Stimulated activated CD4-positive, alpha-beta T cell treated with anti-CD3 and anti-CD28 coated beads, Interleukin-4, amount 100 ng/mL, for 1 hour (primary cell): ENCODE measurements at places on chromosomes 5 and 9.
A peak's percentile ranks its signal among the peaks of the same experiment; 100 is the strongest.

- no peak for DNase-seq
Measured at GRCh38 chr9:19498015-19498414, 89.2 kb downstream of the ACER2 start.

GRCh38 chr9:115614326-115614999, 496.5 kb upstream of the TNC start:
- no peak for DNase-seq

GRCh38 chr5:134370311-134370870, 978 bp upstream of the UBE2B start:
- DNase-seq: no peak

GRCh38 chr9:137319739-137320551, 17.9 kb upstream of the NRARP start:
- DNase-seq: no peak

GRCh38 chr5:159890141-159890540, 26.1 kb upstream of the ADRA1B start:
- DNase-seq: no peak

DNA sequence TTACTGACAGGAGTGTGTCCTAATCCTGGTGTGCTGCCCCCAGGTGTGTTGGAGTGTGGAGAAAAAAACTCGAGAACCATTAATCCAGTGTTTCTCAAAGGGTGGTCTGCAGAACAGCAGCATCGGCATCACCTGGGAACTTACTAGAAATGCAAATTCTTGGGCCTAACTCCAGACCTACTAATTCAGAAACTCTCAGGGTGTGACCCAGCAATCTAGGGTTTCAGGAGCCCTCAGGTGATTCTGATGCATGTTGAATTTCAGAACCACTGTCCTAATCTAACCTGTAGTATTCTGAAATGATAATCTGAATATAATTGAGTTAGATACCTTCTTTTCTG, 30.0 kb upstream of the IL6ST start:
- no peak for DNase-seq

GRCh38 chr5:82924226-82925060, 152.8 kb downstream of the TMEM167A start:
- no peak for DNase-seq

GRCh38 chr9:128034821-128035652, 32.1 kb downstream of the NAIF1 start:
- DNase-seq: peak; percentile 51

- DNase-seq: no peak
Measured at GRCh38 chr9:104589626-104590025, 9.6 kb downstream of the OR13C5 start.
